ENCODE measurements at places on chromosomes 11 and 22.

- peak; percentile 56 for DNase-seq
Measured at GRCh38 chr11:46537537-46538295, 56.1 kb downstream of the AMBRA1 start.

DNA sequence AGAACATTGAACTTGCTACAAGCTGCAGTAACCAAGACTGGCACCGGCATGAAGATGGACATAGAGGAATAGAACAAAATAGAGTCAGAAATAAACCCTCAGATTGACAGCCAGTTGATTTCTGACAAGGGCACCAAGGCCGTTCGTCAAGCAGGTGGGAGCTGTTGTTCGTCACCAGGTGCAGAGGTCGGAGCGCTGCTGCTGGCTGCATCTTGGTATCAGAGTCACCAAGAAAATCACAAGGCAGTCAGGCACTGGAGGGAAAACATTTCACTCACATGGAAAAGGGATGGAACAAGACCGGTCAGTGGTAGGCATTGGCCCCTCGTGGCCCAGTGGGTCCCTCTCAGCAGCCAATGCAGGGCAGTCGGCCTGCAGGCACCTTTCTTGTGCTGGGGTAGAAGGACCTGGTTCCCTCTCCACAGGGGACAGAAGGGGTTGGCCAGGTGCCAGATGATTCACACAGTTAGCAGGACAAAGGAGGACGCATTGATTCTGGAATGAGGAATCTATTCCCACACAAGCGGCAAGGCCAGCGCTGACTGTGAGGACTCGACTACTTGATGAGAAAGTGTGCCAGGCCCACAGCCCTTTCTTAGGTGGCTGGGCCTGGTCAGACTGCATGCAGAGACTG lies 115.8 kb upstream of the FGF3 start:
- no peak for DNase-seq

DNA sequence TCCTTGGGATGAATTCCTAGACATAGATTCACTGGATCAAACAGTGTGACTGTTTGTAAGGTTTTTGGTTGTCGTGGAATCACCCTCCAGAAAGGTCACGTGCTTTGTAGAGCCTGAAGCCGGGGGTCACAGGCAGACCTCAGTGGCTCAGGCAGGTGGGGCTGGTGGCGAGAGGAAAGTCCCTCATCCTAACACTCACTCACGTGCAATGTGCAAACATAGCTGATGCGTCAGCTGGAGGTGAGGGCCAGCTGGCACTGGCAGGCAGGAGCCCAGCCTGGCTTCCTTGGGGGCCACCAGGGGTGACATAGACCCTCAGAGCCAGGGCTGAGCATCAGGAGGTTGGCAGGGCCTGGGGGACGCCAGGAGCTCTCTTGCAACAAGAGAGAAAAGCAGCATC lies 90.0 kb downstream of the ARHGAP8 start:
- no peak for DNase-seq

DNA sequence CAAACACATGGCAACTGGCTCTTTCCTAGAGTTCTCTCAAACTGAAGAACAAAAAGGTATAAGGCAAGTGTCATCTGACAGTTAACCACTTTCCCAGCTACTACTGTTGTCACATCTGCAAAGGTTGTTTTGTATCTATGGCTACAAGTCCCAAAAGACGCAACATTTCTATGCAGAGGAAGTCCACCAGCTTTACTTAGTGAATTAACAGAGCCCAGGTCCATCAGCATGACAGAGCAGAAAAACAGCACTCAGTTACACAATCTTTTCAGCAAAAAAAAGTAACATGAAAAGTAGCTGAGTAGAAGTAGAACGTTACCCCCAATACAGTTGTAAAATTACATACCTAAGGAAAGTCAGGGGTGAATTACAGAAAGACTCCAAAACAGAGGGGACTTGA lies 12.1 kb downstream of the CPSF7 start:
- no peak for DNase-seq

GRCh38 chr22:37269936-37270678 lies 12.2 kb upstream of the CYTH4 start:
- DNase-seq: no peak

- no peak for DNase-seq
Measured at GRCh38 chr11:123308077-123308476, 113.0 kb upstream of the CLMP start.

DNA sequence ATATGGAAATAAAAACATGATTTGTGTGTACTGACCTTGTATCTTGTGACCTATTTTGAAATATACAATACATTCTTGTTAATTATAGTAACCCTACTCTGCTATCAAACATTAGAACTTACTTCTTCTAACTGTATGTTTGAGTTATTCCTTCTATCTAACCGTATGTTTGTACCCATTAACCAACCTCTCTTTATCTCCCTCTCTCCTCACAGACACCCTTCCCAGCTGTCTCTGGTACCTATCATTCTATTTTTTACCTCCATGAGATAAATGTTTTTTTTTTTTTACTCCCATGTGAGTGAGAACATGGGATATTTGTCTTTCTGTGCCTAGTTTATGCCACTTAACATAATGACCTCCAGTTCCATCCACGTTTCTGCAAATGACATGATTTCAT lies 128.7 kb downstream of the DDX10 start:
- DNase-seq: no peak

GRCh38 chr22:29218758-29219408 lies 13.2 kb downstream of the EMID1 start:
- no peak for DNase-seq

GRCh38 chr11:2950825-2951224 lies 21.6 kb upstream of the PHLDA2 start:
- no peak for DNase-seq

GRCh38 chr22:22454997-22455396 lies 53.5 kb downstream of the ZNF280B start:
- DNase-seq: no peak

- DNase-seq: no peak
Measured at GRCh38 chr11:65639623-65640482, 2.0 kb downstream of the SIPA1 start.

DNA sequence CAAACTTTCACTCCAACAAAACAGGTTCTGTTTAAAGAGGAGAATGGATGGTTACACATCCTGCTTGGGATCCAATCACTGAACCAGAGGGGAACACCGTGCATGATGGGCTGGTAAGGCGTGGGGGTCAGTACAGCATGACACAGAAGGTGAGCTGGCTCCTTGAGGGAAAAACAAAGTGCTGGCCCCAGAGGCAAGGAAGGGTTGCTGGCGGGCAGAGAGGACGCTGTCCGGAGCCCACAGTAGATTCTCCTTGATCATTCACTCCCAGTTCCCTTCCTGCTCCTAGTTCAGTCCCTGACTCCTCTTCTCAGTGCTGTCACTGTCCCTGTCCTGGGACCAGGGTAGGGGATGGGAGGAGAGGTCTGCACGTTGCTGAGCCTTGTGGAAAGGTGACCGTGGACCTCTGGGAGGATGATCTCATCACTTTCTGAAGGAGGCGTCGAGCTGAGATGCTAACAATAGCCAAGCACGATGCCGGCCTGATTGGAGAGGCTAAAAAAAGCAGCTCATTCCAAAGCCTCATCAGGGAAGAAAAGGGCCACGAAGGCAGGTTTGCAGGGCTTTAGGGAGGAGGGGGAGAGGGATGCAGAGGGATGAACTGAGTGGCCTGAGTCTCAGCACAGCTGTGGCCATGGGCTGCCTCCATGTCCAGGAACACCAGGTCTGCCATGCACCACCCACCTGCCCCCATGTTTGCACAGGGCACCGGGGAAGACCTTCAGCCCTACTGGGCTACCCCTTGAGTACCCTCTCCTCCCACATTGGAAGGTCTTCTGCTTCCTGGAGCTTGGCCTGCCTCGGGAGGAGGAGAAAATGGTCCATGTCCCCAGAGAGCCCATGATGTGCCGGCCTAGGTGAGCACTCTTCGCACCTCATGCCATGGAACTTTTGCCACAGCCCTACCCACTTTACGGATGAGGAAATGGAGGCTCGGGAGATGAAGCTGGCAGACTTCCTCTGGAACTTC lies 72.7 kb upstream of the RTL6 start:
- no peak for DNase-seq

- no peak for DNase-seq
Measured at GRCh38 chr11:3816673-3817072, 8.3 kb downstream of the PGAP2 start.

DNA sequence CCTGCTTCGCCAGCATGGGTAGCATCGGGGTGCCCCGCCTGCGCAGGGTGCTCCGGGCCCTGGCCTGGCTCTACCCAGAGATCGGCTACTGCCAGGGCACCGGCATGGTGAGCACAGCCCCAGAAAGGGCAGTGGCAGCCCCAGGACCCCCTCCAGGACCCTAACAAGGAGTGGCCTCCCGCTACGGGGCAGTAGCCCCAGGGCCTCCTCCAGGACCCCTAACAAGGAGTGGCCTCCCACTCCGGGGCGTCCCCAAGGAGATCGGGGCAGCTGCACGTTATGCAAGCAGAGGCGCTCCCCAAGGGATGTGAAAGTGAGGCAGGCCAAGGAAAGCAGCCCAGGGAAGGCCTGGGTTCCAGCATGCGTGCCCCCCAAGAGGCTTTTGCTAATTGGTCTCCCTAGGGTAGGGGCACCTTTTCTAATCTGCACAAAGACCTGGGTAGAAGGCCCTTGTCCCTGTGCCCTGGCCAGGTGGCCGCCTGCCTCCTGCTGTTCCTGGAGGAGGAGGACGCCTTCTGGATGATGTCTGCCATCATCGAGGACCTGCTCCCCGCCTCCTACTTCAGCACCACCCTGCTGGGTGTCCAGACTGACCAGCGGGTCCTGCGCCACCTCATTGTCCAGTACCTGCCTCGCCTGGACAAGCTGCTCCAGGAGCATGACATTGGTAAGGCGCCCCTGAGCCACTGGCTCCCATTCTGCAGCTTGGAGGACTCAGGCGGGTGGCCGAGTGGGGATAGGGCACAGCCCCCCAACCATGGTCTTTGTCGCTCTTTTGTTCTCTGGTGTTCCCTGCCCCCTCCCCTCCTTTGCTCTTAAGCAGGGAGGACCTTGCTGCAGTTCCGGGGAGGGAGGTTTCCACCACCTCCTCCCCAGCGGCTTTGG lies 35.0 kb downstream of the SGSM3 start:
- DNase-seq: no peak

DNA sequence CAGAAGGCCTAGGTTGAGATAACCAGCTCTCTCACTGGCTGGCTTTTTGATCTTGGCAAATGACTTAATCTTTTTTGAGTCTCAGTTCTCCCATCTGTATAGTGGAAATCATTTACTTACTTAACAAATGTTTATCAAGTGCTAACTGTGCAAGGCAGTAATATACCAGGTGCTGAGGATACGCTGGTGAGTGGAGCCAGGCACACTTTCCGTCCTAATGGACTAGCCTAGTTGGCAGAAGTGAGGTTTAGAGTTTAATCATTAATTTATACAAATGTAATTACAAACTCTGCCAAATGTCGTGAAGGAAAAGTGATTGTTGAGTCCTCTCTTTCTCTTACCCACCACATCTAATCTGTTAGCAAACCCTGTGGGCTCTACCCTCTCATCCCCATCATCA lies 33.3 kb downstream of the EXT2 start:
- no peak for DNase-seq

DNA sequence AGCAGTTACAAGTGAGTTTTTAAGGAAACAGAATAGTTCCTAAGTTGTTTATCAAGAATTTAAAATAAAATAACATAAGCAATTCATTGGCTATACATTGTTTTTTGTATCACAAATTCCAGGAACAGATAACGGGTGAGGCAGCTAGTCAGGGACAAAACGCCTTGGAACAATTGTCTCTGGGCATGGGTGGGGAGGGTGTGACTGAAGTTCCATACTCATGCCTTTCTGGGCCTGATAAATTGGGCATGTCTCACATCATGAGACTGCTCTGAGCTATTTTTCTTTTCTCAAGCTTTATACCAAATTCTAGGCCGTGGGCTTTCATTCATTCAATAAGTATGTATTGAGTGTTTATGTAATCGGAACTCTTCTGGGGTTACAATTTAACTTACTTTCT lies 21.6 kb downstream of the FOLR3 start:
- no peak for DNase-seq

DNA sequence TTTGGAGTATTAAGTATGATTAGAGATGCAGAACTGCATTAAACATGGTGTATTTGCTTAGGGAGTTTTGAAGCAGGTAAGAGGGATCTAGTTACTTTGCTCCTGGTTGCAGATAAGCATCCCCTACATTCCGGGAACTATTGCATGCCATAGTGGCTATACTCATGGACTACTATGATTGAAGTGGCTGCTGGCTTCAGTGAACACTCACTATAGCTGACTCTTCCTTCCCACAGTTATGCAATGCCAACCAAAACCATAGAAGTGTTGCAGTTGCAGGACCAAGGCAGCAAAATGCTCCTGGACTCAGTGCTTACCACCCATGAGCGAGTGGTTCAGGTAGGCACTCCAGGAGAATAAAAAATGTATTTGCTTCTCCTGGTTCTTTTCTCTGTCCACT lies 17.0 kb downstream of the COA4 start:
- no peak for DNase-seq

DNA sequence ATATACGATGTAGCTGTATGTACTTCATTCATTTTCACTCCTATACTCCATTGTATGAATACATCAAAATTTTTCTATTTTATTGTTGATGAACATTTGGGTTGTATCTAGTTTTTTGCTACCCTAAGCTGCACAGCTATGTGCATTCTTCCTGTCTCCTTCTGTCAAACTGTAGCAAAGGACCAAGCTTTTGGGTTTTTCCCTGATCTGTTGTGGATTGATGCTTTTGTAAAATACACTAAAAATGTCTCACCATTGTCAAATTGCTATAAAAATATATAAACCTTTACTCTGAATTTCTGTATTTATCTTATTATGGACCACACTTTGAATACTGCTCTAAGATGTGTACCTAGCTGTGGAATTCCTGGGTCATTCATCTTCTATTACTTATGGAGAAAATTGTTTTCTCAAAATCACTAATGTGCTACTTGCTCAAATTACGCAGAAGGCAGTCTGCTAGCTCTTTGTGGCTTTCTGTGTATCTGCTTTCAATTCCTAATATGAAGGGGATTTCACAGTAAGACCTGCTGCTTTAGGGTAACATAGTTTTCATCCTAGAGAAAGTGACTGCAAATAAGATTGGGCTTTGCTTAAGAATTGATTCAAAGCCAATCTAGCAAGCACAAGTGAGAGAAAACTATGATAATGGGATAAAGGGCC lies 123.4 kb downstream of the CYP2R1 start:
- DNase-seq: no peak

- no peak for DNase-seq
Measured at GRCh38 chr11:70243912-70244652, 26.4 kb upstream of the PPFIA1 start.

DNA sequence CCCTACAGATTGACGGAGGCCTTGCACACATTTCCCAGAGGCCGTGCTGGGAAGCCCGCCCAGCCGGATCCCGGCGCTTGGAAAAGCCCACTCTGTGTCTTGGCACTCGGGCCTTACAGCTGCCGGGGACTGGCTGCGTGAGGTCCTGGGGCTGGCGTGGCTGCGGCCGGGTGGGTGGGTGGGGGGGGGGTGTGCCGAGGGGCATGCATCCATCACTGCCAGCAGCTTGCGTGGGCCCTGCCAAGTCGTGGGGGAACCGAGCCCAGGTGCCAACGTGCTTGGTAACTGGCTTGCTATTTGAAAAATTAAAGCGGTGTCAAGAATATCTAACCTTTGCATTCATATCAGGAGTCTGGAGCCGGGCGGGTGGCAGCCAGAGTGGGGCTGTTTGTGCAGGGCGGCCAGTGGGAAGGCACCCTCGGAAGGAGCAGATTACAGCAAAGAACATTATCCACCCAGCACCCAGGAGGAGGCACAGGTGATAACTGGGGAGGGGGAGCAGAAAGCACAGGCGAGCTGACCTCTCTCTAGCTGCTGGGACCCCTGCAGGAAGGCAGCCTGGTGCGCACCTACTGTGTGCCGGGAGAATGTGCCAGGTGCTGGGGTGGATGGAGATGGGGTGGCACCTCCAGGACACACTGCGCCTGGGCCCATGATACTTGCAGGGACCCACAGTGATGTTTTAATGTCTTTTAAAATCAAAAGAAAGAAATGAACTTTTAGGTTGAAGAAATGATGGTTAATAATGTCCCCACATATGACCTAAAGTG lies 28.5 kb upstream of the SMIM38 start:
- no peak for DNase-seq
